Natural killer cell treated with Interleukin-12 subunit alpha and Interleukin-12 subunit beta and Interleukin-15 and Interleukin-18, amount 100 ng/mL, for 72 hours (primary cell): ENCODE measurements at places on chromosomes 16 and 17. TPM values are rescaled to one million over a fixed set of nuclear protein-coding genes. Genes with fewer than 3 reads are reported as not detected.

The GUCY2D gene
- not detected for total RNA-seq

The TP53TG3D gene
- total RNA-seq, result not detected

- peaks cover 24% of the 10 kb centered on the region for H3K27me3 ChIP-seq
- DNase-seq, result no peak
- H3K27ac ChIP-seq, result no peak overlapping the region
- H3K4me1 ChIP-seq, result peaks cover 2% of the 10 kb centered on the region
- H3K4me3 ChIP-seq, result no peak overlapping the region
- H3K36me3 ChIP-seq, result peaks cover 6% of the 10 kb centered on the region
Observed at GRCh38 chr17:77736721-77737120, 221.8 kb upstream of the TNRC6C start.

DNA sequence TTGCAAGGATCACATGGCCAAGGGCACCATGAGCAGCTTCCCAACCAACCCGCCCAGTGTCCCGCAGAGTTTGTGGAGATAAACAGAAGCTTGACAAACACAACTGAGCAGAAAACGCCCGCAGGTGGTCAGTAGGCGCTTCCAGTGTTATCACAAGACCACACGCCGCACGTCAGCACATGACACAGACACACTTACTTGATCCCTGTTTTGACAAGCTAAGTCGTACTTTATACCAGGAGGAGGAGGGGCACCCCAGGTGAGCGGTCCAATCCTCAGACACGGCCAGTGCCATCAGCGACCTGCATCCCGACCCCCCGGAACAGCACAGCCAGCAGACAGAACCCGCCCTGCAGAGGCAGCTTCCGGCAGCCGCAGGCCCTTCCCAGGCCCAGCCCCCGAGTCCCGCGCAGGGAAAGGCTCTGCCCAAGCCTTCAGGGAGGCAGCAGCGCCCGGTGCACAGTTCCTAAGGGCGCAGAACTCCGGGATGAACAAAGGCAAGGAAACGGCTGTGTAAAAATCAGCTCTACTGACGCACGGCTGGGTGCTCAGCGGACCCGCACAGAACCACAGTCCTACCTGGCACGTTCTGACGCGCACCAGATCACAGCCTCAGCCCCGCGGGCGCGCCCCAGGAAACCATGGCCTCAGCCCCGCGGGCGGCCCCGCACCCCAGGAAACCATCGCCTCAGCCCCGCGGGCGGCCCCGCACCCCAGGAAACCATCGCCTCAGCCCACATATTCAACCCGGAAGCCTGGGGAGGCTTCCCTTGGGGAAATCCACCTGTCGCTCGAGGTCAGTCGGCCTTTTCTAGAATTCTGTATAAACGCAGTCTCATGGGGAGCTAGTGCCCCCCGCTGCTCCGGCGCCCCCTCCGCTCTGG is 27.8 kb downstream of the AXIN1 start:
- H3K4me3 ChIP-seq, result peak overlapping the region; percentile 79
- peak overlapping the region; percentile 29 for H3K27ac ChIP-seq
- no peaks in the 10 kb centered on the region for H3K27me3 ChIP-seq
